Activated T-helper 1 cell treated with anti-CD3 and anti-CD28 coated beads, Interleukin-2, amount 50 U/mL, for 16 hours (primary cell): ENCODE measurements at places on chromosomes 6 and 20.

GRCh38 chr6:127496471-127496870, 22.7 kb downstream of the MTCL3 start:
- no peak for DNase-seq

- DNase-seq, result no peak
Observed at GRCh38 chr6:156423075-156423474, 354.1 kb upstream of the ARID1B start.

DNA sequence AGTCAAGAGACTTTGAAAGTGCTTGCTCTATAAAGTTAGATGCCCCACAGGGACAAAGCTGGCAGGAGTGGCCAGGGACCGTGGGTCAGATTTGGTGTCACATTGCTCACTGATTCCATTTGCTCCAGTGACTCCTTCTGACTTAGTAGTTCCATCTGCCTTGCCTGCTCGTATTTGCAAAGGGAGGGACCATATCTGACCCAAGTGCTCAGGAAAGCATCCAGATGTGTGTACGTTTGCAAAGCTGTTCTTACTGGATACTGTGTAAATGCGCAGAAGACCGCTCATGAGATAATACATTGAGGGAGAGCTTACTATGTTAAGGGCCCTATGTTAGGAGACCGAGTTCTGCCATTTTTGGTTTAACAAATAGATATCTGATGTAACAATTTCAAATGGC, 21.2 kb upstream of the CCN6 start:
- DNase-seq, result no peak

- no peak for DNase-seq
Observed at GRCh38 chr6:31401403-31401802, 2.0 kb upstream of the MICA start.

GRCh38 chr6:11586117-11586516, 48.6 kb downstream of the TMEM170B start:
- no peak for DNase-seq

GRCh38 chr6:20751293-20751935, 217.2 kb downstream of the CDKAL1 start:
- DNase-seq, result no peak

- no peak for DNase-seq
Observed at GRCh38 chr6:64477391-64477790, 841.8 kb downstream of the PHF3 start.

DNA sequence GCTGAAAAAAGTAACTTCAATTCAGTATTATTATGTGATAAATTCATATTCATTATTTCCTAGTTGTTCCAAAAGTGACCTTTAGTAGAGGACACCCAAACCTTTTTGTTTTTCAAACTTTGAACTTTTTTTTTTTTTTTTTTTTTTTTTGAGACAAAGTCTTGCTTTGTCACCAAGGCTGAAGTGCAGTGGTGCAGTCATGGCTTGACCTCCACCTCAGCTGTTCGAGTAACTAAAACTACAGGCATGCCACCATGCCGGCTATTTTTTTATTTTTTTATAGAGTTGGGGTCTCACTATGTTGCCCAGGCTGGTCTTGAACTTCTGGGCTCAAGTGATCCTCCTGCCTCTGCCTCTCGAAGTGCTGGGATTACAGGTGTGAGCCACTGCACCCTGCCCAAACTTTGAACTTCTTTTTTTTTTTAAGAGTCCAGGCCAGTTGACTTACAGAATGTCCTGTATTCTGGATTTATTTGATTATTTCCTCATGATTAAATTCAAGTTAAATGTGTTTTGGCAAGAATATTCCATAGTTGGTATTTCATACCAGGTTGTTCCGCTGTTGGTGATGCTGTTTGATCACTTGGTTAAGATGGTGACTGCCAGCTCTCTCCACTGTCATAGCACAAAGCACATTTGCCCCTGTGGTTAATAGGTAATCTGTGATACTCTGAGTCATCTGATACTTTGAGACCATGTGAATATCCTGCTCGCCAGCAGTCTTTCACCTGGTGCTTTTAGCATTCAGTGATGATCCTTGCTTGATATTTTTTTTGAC, 48.0 kb downstream of the VAPB start:
- DNase-seq, result no peak

GRCh38 chr20:53032046-53032445, 59.9 kb downstream of the TSHZ2 start:
- DNase-seq, result no peak

GRCh38 chr20:8631271-8631670, 437.6 kb upstream of the PLCB4 start:
- no peak for DNase-seq

GRCh38 chr6:137981758-137982157, 114.7 kb downstream of the TNFAIP3 start:
- DNase-seq, result no peak

DNA sequence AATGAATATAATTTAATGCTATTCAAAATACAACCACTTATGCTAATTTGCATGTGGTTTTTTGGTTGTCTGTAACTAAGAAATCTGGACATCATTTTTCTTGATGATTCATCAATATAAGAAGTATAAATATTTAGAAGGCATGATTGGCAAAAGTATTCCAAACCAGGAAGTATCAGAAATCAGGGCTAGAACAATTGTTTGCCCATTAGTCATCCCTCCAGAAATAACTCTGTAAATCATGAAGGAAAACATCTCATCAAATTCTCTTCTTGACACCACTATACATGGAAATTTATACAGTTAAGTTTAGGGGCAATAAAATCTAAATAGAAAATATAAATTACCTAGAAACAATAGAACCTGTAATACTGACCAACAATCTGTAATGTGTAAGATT, 554.7 kb upstream of the HS3ST5 start:
- DNase-seq, result no peak

DNA sequence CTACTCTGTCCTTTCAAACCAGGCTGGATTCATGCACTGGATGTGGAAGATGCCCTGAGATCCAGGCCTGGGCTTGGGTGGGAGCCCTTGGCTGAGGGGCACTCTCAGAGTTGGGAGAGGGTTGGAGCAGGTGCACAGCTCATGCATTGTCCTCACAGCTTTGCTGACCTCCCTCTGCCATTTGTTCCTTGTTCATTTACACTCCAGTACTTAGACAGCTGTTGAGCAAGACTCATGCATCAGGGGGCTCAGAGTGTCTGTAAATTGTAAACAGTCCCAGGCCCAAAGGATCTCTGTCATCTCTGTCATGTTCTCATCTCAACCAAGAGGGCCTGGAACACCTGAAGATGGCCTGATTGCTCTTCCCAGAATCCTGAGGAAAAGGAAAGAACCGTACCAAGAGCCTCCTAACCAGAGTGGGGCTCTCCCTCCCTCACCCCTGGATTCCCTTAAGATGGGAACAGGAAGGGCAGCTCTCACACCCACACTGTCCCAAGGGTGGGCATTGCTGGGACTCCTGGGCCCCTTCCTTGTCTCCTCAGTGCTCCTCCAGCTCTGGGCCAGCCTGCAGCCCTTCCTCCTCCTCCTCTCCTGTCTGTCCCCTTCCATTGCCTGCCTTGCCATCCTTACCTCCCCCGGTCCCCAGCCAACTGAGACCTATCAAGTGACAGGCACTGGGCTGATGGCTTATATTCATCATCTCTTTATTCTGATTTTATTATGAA, 132.9 kb downstream of the FOXO3 start:
- no peak for DNase-seq

DNA sequence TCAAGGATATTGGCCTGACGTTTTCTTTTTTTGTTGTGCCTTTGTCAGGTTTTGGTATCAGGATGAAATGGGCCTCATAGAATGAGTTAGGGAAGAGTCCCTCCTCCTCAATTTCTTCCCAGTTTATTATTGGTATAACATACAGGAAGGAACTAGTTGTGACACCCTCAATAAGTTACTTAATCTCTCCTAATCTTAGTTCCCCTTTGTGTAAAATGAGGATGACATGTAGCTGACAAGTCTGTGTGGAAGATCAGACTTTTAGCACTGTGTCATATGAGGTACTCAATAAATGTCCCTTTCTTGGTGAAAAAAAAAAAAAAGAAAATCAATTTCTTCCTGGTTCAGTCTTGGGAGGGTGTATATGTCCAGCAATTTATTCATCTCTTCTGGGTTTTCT, 155.8 kb downstream of the PDE7B start:
- DNase-seq, result no peak

- no peak for DNase-seq
Observed at GRCh38 chr6:6975459-6976111, 132.2 kb upstream of the RREB1 start.

DNA sequence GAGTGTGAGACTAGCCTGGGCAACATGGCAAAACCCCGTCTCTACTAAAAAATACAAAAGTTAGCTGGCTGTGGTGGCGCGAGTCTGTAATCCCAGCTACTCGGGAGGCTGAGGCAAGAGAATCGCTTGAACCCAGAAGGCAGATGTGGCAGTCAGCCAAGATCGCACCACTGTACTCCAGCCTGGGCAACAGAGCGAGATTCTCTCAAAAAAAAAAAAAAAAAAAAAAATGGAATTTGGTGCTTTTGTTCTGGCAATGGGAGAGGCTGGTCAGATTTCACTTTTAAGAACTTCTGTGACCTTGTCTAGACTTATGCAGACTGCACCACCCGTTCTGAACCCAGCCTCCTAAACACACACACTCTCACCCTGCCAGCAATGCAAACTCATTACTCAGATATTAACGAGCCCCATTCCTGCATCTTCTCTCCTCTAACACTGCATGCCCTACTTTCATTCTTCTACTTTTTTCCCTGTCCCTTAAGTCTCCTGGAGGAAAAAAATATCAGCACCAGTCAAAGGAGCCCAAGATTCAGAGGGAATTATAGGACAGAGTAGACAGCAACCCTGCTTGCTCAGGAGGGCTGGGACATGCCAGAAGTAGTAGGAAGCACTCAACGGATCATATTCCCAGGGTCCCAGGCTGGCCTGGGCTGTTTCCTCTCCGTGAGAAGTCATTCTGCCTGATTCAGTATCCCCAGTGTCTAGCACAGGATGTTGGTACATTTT, 4.4 kb downstream of the MOCS1 start:
- DNase-seq, result no peak

- DNase-seq, result no peak
Observed at GRCh38 chr20:49914310-49915117, 815 bp downstream of the SPATA2 start.

DNA sequence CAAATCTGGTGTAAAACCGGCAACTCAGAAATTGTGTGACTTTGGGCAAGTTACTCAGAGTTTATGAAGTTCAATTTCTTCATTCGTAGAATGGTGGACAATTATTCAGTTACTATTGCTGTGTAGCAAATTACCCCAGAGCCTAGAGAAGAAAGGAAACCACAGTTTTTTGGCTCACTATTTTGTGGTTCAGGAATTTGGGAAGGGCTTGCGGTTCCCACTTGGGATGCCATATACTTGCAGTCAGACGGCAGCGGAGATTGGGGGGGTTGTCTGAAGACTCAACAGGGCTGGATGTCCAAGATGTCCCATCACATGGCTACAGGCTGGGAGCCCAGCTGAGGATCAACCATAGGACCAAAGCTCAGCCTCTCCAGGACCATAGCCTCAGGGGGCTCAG, 108.1 kb downstream of the PCSK2 start:
- DNase-seq, result no peak
